ENCODE measurements at places on chromosomes 1 and 21.

GRCh38 chr1:40308036-40308727 is 8.9 kb downstream of the COL9A2 start:
- DNase-seq: no peak

DNA sequence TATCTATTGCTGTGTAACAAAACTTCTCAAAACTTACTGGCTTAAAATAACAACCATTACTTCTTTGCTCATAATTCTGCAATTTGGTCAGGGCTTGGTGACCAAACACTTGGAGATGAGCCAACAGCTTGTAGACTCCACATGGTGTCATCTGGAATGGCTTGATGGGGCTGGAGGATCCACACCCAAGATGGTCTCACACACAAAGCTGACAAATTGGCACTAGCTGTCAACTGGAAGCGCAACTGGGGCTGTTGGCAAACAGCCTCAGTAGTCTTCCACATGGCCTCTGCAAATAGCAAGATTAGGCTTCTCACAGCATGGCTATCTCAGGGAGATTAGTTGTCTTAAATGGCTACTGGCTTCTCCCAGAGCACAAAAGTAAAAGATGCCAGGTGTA is 27.1 kb upstream of the MTF2 start:
- no peak for DNase-seq

DNA sequence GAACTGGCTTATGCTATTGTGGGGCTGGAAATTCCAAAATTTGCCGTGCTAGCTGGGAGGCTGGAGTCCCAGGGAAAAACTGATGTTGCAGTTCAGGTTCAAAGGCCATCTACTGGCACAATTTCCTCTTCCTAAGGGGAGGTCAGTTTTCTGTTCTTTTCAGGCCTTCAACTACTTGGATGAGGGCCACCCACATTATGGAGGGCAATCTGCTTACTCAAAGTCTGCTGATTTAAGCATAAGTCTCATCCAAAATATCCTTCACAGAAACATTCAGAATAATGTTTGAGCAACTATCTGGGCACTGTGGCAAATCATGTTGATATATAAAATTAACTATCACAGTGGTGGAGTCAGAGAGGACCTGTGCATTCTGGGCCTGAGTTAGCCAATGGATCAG is 21.2 kb upstream of the PTGFR start:
- DNase-seq: no peak

DNA sequence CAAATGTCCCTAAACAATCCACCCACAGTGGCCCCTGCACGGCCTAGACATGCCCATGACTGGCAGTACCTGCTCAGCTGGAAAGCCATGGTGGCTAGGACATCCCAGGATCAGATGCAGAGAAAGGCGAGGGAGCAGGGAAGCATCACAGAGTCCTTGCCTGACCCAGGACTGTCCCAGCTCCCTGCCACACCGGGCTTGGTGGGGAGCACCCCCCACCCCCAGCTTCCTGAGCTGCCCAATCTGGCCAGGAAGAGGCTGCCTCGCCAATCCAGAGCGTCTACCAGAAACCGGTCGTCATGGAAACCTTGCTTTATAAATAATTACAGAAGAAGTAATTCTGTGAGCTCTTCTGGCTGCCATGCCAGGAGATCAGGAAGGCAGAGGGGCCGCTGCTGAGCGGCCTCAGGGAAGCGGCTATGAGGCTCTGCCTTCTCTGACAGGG is 34.8 kb downstream of the ACOT7 start:
- peak; percentile 31 for DNase-seq

DNA sequence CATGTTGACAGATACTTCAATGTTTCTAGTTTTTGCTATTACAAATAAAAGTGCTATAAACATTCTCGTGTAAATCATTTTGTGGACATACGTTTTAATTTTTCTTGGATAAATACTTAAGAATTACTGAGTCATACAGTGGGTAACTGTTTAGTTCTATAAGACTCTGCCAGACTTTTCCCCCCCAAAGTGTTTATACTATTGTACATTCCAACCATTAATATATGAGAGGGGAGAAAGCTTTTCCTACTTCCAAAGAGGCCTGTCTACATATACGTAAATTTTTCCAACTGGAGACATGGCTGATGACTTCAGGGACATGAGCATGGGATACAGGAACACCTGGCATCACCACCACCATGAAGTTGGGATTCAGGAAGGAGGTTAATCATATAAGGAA is 17.0 kb upstream of the REG4 start:
- DNase-seq: no peak

DNA sequence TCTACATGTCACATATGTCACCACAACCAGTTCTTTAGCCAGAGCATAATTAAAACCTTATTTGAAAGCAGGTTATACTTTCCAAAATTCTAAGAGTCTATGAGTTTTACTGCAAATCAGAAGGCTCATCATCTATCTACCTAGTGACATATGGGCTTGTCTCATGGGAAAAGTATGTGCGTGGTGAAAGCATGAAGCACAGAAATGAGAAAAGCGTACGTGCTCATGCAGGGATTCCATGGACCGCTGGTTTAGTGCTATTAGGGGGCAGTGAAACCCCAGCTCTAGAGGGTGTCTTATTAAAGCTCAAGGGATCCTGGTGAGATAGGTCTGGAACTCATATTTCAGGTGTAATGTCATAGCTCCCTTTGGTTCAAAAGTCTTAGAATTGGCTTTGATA is 50.2 kb downstream of the FAM163A start:
- DNase-seq: no peak

GRCh38 chr1:14623090-14623489 is 24.6 kb downstream of the KAZN start:
- no peak for DNase-seq

DNA sequence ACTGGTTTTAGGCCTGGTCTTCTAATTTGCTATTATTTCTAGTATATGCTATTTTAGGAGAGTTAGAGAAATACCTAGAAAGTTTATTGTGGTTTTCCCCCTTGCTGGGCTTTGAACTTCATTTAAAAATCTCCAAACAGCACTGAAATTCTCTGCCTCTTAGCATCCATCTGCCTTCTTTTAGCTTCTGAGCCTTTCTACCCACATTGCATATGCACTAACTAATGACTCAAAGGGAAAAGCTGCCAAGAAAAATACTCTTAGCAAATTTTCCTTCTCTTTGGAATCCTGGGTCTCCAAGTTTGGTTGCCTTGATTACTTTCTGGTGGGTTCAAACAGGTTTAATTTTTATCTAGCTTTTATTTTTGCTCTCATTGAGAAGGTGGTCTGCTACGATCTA is 408.4 kb upstream of the PTBP2 start:
- DNase-seq: no peak

GRCh38 chr1:34696230-34696629 is 58.6 kb upstream of the GJB5 start:
- DNase-seq: no peak

GRCh38 chr1:113394863-113395259 is 4.5 kb downstream of the MAGI3 start:
- DNase-seq: no peak

DNA sequence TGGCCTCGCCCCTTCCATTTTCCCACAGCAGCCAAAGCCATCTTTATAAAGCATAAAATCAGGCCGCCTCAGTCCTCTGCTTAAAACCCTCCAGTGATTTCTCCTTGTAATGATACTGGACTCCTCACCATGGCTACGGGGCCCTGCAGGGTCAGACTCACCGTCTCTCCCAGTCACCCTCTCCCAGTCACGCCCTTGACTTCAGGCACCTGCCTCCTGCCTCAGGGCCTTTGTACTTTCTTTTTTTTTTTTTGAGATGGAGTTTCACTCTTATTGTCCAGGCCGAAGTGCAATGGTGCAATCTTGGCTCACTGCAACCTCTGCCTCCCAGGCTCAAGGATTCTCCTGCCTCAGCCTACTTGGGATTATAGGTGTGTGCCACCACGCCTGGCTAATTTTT is 47.8 kb downstream of the PIK3CD start:
- DNase-seq: no peak

GRCh38 chr1:40750451-40750908 is 33.1 kb upstream of the KCNQ4 start:
- DNase-seq: no peak

- no peak for DNase-seq
These were observed 70.0 kb downstream of the NVL start for GRCh38 chr1:224259986-224260385.

- DNase-seq: no peak
These were observed 77.4 kb downstream of the DISP1 start for GRCh38 chr1:222892137-222892769.

DNA sequence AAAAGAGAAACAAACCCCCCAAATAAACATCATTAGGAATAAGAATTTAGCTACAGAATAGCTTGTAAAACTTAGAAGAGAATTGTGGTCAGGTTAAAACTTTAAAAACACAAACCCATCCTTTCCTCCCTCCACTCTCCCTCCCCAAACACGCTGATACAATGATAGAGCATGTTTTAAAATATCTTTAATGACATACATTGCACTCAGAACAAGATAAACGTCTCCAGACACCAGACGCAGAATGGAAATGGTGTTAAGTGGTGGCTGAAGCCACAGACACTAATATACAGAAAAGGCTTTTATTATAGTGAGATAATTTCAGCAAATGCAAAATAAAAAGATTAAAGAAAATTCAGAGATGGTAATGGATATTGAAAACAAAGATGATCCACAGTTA is 58.9 kb upstream of the SAMD13 start:
- no peak for DNase-seq

- no peak for DNase-seq
These were observed 79.4 kb downstream of the TOMM20 start for GRCh38 chr1:235049217-235049616.

DNA sequence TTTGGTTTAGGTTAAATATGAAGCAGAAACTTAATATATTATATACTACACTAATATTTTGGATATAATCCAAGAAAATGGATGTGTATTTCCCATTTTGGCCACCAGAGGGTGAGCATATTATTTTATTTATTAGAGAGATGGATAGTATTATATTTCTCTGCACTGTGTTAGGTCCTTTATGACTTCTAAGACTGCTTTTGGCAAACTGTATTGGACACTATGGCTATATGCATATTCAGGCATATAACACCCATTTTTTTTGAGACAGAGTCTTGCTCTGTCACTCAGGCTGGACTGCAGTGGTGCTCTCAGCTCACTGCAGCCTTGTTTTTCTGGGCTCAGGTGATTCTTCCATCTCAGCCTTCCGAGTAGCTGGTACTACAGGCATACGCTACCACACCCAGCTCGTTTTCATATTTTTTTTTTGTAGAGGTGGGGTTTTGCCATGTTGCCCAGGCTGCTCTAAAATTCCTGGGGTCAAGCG is 17.8 kb upstream of the PGM1 start:
- DNase-seq: no peak

DNA sequence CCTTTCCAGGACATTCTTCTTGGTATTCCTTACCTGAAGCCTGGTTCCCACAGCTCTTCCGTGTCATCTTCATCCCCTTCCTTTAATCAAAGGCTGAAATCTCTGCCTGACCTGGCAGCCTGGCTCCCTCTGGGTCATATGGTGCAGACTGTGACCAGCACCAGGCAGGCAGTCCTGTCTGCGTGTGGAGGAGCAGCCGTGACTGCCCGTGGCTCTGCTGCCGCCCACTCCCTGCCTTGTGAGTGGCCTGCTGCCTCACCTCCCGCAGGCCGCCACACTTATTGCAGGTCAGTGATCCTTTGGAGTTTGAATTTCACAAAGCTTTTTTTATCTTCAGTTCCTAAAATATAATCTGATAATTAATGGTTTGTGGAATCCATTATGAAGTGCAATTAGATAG is 36.2 kb upstream of the EPHA8 start:
- no peak for DNase-seq

DNA sequence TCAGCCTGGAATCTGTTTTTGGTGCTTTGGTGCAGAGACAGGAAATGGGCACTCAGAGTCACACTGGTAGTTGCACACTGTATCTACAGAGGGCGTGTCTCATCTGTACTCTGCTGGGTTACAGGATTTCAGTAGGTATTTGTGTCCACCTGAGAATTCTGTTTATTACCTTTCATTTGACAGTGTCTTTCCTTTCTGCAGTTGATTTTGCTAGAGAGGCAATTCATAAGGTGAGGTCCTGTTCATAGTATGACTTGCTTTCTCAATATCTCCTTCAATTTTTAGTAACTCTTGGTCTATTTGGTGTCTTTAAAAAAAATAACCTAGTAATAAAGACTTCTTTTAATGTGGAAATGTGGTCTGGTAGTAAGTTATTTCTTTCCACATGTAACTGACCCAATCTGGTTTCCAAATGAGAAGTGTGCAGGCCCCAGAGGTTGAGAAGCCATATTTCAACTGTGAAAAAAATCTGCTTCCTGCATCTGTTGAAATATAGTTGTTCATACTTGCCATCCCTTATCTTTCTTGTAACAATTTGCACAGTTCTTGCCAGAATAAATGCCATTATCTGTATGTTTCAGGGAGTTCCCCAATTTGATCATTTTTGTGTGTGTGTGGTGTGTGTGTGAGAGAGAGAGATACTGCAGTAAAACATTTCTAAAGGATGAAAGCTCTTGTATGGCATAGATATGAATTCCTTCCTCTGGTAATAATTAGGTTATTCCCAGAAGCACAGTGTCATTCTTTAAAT is 78.4 kb upstream of the DNAJC6 start:
- no peak for DNase-seq

- no peak for DNase-seq
These were observed 106.3 kb downstream of the EDEM3 start for GRCh38 chr1:184648160-184648855.

GRCh38 chr1:236809148-236809547 is 14.1 kb downstream of the MTR start:
- DNase-seq: no peak

GRCh38 chr1:2231532-2232254 is 3.6 kb downstream of the SKI start:
- peak; percentile 49 for DNase-seq

GRCh38 chr1:89703469-89703868 is 70.5 kb downstream of the LRRC8C start:
- no peak for DNase-seq

DNA sequence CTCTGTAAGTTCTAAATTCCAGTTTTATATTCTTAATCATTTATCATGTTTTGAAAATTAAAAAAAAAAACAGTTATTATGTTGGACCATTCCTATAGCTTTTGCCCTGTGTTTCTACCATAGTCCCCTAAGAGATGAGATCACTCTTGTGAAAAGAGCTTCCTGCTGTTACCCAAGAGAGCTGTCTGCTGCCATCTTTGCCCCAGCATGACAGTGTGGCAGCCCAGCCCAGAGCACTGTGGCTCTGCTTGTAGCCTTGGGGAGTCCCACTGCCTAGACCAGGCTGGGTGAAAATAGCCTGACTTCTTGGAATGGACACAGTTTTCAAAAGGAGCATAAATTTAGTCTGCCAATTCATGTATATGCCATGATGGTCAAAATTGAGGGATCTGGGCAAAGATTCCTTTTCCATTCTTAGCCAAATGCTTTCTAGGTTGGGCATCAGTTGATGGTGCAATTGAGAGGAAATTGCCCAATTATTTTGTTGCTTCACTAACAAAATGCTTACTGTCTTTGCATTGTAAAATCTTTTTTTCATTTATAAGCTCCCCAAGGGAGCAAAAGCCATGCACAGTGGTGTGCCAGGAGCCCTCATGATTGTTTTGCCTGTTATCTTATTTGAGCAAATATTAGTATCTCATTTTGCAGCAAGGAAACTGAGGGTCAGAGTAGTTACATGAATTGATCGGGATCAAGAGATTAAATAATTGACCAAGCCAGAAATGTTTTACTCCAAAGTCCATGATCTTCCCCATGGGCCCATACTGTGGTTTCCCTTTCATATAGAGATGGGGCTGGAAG is 72.8 kb downstream of the ETS2 start:
- no peak for DNase-seq

GRCh38 chr1:87956072-87956471 is 627.4 kb downstream of the LMO4 start:
- no peak for DNase-seq

GRCh38 chr1:38475624-38476005 is 384.0 kb downstream of the RRAGC start:
- no peak for DNase-seq

- DNase-seq: no peak
These were observed 14.5 kb downstream of the RASSF5 start for GRCh38 chr1:206521694-206522402.

Data from stimulated activated CD4-positive, alpha-beta T cell treated with anti-CD3 and anti-CD28 coated beads, TNF-alpha, amount 100 ng/mL, for 24 hours (primary cell).